ENCODE measurements at places on chromosomes 12 and 14.

DNA sequence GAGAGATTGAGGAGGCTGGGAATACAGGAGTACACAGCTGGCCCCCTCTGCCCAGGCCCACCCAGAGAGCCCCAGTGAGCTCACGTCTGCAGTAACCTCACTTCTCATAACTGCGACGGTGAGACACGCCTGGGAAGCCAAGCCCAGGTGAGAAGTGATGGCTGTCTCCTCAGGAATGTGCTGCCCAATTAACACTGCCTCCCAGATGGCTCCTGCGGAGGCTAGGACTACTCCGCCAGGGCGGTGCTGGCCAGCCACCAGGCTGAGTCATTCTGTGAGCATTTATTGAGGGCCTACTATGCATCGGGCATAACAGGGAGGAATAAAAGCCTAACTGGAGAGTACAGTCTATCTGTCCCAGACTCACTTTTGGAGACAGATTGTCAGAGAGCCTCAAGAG is 9.3 kb upstream of the TMEM106C start:
- DNase-seq, result no peak

DNA sequence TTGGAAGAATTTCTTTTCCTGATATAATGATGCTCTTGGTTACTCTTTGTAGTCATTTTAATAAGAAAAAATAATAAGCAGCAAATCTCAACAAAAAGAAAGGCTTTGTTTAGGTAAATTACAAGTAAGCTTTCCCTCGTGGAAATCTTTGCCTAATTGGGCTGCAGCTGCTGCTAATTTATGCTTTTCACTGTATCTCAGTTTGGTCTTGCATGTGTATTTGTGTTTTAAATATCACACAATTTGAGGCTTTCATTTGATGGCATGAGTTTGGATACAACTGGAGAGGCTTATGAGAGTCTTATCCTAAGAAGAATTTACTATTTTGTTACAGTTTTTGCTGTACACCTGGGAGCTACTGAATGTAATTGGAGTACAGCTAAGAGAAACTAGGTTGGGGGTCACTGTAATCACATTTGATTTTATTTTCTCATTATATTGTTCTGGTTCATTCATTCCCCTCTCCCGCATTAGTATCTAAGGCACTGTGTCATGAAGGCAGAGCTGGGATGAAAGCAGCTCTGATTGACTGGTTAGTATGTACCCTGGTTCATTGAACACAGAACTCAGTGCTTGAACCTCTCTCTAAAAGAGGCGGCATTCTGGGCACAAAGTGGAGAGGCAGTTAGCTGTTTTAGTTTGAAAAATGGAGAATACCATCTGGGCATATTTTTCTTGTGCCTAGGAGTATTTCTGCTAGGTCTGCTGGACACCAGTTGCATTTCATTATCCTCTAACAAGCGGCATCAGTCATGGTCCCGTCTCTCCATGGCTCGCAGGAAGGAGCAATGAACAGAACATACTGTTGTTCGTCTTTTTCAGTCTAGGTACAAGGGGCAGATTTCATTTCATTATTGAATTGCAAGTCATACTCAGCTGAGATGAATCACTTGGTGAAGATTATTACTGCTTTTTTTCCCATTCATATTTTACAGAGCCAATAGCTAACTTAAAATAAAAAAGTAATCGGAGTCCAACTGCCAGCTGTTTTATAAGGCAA is 118.0 kb upstream of the TMEM260 start:
- DNase-seq, result no peak

DNA sequence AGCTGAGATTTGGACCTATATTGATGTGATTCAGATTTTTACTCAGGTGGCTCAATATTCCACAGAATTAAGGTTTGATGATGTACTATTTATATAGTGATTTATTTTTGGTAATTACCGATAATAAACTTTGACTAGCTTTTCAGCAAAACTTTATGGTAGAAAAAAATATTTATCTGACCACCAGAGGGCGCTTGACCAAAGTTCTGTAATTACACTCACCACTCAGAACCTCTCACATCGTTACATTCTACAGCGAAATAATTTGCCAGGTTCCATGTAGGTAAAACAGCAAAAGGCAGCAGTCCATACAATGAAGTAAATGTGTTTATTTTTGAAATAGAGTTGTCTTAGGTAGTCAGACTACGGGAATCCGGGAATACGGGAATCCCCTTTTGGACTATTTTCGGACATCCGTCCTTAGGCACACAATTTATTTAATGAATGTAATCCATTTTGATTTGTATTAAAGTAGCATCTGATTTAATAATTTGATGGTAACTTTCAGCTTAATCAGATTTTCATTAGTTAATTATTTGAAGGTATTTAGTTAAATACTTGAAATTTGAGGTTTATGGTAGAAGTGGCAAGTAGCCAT is 143.0 kb upstream of the DDHD1 start:
- DNase-seq, result peak; percentile 66

DNA sequence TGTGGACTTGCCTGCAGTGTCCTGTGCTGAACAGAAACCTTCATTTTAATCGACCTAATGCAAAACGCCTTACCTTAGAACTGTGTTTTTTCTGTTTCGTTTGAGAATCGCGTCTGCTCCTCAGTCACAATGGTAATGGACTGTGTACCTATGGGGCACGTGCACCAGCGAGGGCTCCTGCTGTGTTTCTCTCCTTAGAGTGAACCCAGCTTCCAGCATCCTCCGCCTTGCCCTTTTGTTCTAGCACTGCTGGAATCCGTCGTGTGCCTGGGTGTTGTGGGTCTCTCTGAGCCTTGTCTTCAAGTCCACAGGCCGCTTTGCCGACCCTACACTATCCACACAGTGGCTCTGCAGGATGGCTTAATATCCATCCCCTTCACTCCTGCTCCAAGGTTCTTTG is 3.6 kb downstream of the AMN start:
- no peak for DNase-seq

- DNase-seq, result peak; percentile 25
These were observed 2.5 kb downstream of the LGALS3 start for GRCh38 chr14:55131370-55132137.

DNA sequence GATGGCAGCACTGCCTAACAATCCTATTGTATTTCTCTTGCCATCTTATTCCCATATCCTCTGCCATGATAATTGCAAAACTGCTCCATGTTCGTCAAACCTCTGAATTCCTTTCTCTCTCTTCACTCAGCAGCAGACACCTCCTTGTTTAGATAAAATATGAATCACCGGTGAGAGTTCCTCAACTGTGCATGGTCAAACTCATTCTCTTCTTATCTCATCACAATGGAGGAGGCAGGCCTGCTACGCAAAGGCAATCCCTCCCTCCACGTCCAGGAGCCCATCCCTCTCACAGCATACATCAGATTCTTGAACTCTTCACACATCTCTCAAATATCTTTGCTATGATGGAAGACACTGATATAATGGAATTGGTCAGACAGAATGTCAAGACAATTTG is 90.1 kb upstream of the DAAM1 start:
- DNase-seq, result peak; percentile 91

- DNase-seq, result peak; percentile 26
These were observed 491 bp downstream of the WDR20 start for GRCh38 chr14:102140027-102140749.

DNA sequence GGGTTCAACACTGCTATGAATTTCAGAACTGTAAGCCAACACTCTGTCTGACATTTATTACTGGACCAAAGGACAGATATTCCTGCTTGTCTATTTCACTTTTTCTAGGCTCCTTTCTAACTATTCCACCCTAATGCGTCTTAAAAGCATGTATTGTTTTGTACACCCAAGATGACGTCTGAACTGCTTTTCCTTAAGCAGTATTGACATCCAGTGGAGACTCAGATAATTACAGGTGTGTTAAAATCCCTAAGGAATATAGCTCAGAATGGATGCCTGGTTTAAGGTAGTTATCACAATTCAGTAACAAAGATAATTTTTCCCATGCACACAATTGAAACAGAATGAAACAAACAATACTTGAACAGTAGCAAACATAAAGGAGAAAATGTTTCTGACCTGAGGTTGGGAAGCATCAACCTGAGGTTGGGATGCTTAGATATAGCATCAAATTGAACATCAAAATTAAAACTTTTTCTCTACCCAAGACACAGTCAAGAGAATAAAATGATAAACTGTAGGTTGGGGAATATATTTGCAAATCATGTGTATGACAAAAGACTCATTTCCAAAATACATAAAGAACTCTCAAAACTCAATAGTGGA is 93.7 kb upstream of the PTPRR start:
- DNase-seq, result peak; percentile 89

GRCh38 chr12:85130646-85131045 is 94.5 kb downstream of the LRRIQ1 start:
- peak; percentile 23 for DNase-seq

GRCh38 chr14:36700651-36701050 is 39.0 kb downstream of the PAX9 start:
- DNase-seq, result no peak

DNA sequence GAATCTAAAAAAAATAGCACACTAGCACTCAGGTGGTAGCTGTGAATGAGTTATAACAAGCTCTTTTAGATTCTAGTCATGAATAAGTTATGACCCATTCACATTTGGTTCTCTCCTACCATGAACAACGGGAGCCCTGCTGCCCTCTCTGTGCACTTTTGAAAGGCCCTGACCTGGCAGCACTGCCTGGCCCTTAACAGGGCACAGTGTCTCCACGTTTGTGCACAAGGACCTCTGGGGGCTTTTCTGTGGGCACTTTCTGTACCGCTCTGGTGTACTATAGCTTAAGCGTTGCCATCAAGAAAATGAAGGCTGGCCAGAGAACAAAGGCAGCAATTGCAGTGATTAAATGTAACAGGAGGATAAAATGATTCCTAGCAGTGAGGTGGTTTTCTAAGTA is 21.2 kb downstream of the CCDC92 start:
- DNase-seq, result no peak

- DNase-seq, result no peak
These were observed 10.4 kb upstream of the SALL2 start for GRCh38 chr14:21536418-21537089.

DNA sequence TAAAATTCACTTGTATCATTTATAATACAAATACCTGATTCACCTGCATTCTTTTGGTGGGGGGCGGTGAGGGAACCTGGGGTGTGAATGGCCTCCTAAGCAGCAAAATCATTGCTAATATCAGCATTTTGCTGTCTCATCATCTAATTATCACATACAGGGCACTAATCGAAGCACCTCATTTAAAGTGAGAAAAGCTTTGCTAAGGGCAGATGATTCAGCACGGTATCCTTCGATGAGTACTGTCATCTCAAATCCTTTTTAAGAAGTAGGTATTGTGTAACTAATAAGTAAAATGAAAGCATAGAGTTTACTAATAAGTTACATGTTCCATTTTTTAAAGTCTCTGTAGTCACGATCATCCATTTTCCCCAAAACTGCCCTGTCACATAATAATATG is 278.1 kb upstream of the SOX5 start:
- peak; percentile 41 for DNase-seq

DNA sequence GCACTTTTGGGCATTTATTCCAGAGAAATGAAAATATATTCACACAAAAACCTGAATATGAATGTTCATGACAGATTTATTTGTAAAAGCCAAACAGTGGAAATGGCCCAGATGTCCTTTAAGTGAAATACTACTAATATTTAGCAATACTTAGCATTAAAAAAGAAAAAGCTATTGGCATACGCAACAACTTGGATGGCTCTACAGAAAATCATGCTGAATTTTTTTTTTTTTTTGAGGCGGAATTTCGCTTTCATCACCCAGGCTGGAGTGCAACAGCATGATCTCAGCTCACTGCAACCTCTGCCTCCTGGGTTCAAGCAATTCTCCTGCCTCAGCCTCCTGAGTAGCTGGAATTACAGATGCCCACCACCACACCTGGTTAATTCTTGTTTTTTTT is 24.1 kb downstream of the FGD6 start:
- DNase-seq, result no peak

DNA sequence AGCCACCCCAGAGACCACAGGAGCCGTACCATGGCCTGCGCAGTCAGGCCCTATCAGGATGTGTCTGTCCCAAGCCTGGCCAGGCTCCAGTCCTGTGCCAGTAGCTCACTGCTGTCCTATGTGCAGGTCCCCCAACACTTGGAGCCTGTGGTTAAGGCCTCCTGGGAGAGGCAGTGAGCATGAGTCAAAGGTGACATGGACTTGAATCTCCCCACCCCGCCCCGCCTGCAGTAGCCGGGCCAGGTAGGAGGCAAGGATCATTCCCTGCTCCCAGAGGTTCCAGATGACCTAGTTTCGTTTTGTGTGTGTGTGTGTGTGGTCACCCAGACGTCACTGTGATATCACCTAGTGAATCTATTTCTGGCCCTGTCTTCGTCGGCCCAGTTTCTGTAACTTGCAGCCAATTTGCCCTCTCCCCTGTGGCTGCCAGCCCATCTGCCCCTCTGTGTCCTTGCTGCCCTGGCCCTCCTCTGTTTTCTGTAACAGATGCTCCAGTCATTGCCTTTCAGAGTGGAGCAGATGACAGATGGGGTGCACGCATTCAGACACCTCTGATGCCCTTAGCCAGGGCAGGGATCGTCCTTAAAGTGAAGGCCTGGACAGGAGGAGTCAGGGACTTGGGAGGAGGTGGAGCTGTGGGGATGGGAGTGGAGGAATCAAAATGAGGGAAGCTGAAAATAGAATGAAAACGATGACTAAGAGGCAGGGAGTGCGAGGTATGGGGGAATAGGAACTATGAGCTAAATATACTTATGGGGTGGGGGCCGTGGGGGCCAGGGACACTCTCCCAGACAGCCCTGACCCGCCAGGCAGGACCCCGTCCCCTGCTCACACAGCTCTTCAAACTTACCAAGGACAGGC is 37.4 kb downstream of the SLC6A12 start:
- peak; percentile 50 for DNase-seq

GRCh38 chr12:106327309-106327869 is 24.9 kb downstream of the TCP11L2 start:
- DNase-seq, result no peak

- no peak for DNase-seq
These were observed 36.7 kb upstream of the LGALS3 start for GRCh38 chr14:55092341-55092740.

- DNase-seq, result peak; percentile 2
These were observed 69.8 kb downstream of the ALG10B start for GRCh38 chr12:38386205-38386985.

- DNase-seq, result peak; percentile 37
These were observed 74.6 kb downstream of the GLRX5 start for GRCh38 chr14:95609398-95609990.

GRCh38 chr14:99207456-99207855 is 64.5 kb downstream of the BCL11B start:
- no peak for DNase-seq
